Stimulated activated CD8-positive, alpha-beta memory T cell treated with anti-CD3 and anti-CD28 coated beads, Interleukin-4, amount 100 ng/mL, for 1 hour (primary cell): ENCODE measurements at places on chromosomes 2 and 18.

GRCh38 chr2:174756743-174757142, 7.5 kb downstream of the CHRNA1 start:
- DNase-seq: no peak

DNA sequence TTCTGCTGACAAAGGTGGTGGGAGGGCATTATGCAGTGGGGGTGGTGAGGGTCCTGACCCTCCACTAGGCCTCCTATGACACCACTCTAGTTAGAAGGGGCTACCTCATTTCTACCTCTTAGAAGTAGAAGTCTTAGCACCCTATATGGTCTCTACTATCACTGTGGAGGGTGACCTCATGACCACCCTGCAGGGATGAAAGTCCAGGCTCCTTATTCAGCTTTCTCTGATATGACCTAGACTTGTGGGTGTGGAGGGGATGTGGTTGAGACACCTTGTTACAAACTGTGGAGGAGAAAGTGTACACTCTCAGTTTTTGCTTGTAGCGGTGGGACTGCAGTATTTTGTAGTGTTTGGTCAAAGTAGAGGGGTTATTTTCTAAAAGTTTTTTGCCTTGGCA, 18.6 kb downstream of the TMEM182 start:
- no peak for DNase-seq

DNA sequence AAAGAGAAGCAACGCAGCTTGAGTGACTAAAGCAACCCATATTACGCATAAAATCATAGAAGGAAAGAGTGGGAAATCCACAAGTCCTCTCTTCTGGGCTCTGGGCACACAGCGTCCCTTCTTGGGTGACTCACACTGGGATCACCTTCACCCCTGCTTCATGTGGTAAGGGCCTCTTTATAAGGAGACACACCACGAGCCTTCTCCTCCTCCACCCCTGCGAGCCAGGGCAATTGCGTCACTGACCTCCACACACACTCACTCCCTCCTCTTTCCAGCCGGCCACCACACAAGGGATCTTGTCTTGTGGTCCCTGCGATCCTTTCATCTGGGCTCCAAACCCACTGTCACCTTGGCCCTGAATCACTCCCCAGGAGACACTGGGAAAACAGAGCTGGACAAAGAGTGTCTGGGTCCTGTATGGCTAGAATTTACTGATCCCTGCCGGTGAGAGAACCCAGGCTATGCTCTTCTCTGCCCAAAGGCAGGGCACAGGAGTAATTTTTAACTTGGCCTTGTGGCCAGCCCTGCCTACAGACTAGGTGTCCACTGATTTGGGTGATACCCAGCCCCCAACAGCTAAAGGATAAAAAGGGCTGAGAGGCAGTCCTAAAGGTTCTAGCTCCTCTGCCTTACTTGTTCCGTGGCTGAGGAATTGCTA, 35.3 kb downstream of the NHEJ1 start:
- DNase-seq: no peak

- DNase-seq: no peak
Observed at GRCh38 chr18:21177822-21178221, 64.2 kb upstream of the GREB1L start.

DNA sequence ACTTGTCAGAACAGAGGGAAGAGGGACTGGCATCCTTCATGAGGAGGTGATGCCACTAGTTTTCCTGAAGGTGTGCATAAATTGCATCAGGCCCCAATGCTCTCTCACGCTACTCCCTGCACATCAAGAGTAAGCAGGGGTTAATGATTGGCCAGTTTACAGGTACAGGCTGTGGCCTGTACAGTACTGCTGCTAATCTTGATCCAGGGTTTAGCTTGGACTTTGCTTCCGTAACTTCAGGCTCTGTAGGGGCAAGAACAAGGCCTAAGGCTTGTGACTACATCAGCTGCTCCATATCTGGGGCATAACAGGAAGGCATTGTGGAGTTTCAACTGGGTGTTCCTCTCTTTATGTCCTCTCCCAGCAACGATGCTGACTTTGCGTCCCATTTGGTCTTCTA, 96.8 kb upstream of the FZD7 start:
- no peak for DNase-seq

GRCh38 chr2:141805302-141805701, 325.5 kb downstream of the LRP1B start:
- no peak for DNase-seq

DNA sequence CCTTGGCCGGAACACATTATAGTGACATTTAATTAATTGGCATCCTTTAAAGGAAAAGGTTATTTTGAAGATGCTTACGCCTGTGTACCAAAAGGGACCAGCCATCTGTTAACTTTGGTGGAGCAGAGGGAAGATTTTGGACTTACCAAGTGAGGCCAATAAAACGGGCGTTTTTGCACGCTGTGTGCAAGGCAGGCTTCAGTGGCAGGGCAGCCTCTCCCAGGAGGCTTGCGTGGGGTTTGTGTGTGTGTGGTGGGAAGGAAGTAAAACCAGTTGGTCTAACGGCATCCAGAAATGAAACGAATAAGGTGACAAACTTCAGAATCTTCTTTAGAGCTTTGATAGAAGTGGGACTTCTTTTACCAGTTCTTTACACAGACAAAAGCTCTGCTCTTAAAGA, 191.7 kb downstream of the PRKCE start:
- DNase-seq: no peak

GRCh38 chr18:12248926-12249720, 5.0 kb upstream of the CIDEA start:
- no peak for DNase-seq

- no peak for DNase-seq
Observed at GRCh38 chr2:126344493-126344892, 311.5 kb upstream of the GYPC start.

DNA sequence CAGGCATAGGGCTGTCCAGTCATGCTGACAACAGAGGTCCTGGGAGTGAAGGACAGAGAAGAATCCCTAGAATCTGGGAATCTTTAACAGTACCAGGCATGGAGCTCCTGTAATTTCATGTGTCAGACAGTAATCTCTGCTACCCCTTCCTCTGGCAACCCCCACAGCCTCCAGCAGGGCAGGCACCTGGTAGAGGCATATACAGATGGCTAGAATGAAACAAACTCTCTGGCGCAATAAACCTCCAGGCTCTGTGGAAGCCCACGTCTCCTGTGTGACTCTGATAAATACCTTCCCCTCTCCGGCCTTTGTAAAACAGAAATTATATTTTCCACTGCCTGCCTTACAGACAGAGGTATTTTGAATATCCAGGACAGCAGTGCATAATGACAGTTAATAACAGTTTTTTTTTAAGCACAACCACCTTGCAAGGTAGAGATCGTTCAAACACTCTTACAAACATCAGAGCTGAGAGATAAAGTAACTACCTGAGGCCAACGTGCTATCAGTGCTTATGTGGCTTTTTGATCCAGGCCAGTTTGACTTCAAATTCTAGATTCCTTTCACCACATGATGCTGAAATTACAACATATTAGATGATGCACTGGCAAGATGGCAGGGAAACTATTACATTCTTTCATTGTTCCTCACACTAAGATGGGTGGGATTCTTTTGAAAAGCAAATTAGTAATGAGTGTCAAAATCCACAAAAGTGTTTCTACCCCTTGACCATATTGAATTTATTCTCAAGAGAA, 47.7 kb upstream of the TMEM247 start:
- DNase-seq: no peak

DNA sequence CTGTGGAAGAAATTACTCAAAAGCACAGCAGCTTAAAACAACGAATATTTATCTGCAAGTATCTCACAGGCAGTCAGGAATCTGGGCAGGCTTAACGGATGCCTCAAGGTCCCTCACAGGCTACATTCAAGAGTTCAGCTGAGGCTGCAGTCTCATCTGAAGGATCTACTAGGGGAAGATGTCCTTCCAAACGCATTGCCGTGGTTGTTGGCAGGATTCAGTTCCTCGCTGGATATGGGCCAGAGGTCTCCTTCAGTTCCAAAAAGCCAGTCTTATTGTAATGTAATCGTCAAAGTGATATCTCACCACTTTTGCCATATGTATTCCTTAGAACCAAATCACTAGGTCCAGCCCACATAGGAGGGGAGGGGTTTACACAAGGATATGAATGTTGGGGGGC, 98.2 kb upstream of the EPAS1 start:
- no peak for DNase-seq

DNA sequence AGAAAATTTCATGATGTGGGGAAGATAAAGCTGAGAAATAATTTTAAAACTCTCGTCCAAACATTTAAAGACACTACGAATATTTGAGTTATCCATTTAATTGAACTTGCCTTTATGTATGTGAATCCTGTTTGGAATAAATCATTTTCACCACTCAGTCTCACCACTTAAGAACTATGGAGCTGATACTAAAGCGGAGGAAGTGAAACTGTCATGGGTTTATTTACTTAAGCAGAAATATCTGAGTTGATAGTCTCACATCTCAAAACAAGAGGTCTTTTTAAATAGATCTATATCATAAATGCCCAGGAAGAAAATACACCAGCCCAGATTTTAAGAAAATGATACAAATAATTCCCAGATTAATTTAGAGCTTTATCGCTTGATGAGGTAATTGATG, 532.4 kb downstream of the ZNF804A start:
- no peak for DNase-seq

GRCh38 chr2:20806286-20806685, 16.6 kb downstream of the LDAH start:
- DNase-seq: no peak

- no peak for DNase-seq
Observed at GRCh38 chr2:202169832-202170424, 68.5 kb downstream of the SUMO1 start.

- no peak for DNase-seq
Observed at GRCh38 chr2:201448701-201449100, 2.6 kb downstream of the TRAK2 start.

DNA sequence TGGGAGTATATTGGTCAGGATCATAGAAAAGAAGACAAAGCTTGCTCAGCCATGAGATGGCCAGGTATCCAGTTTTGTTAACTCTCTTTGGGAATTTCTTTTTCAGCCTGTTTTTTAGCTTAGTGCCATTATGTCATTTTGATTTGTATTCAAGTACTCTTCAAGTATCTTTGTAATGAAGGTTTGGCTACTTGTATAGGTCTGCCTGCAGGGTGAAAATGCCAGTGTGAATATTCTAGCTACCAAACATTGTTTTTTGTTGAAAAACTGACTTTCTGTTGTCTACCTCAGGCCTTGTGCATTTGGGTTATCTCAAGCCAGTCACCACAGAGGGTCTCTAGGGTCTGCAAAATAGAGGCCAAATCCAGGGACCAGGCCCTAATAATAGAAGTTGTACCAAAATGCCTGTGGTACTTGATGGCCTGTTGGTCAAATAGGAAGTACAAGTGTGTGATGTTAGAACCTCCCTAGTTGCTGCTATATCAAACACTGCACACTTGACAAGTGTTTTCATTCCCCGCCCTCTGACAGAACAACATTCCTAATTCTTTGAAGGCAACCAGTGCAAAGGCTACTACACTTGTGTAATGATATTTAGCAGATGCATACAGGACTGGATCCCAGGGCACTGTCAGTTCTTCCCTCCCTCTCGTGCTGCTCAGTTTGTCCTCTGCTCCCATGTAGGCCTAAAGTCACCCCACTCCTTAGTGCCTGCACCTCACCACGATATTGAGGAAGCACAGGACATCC, 36.4 kb downstream of the RNMT start:
- no peak for DNase-seq

DNA sequence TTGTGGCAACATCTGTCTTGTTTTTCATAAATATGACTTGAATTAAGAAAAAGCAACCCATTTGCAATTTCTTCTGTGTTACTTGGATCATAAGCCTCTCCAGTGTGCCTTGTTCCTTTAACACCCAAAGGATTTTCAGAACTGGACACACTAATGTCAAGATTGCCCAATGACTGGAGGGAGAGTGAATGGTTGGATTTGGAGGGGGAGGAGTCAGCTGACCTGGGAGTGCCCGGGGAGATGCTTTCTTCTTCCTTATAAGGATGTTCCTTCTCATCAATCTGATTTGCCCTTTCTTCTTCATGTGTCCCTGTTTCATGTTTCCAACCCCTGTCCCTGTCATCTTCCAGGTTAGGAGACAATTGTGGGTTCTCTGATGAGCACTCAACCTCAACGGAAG, 48.8 kb downstream of the ALPK2 start:
- no peak for DNase-seq

DNA sequence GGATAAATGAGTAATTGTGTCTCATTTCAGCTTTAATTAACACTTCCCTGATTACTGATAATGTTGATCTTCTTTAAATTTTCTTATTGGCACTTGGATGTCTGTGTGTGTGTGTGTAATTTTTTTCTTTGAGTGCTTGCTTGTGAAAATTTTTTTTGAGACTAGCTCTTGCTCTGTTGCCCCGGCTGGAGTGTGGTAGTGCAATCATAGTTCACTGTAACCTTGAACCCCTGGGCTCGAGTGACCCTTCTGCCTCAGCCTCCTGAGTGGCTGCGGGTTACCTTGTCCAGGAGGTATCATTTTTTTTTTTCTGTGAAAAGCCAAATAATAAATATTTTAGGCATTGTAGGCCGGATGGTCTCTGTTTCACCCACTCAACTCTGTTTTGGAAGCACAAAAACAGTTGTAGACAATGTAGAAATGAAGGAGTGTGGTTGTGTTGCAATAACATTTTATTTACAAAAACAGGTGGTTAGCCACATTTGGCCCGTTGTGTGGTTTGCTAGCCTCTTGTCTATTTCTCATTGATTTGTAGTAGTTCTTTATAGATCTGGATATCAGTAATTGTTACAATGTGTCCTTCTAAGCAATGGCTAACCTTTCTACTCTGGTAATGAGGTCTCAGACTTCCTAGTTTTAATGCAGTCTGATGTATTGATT, 7.9 kb downstream of the IL1RL2 start:
- no peak for DNase-seq

DNA sequence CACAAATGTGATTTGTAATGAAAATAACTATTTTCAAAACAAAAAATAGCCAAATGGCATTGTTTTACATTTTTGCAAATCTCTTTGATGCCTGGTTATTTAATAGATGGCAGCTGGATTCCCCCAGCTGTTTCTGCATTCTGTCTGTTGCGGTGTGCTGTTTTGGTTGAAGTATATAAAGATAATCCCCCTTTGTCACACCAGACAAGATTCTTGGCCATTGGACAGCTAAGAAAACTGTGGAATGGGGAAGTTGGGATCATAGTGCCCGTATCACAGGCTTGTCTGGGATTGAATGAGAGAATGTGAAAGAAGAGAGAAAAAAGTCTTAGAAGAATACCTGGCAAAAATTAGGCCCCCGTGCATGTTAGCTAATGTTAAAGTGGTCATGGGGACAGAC, 19.5 kb upstream of the LYPD6B start:
- DNase-seq: no peak
